NCI-H146 (cell line): ENCODE measurements at places on chromosomes 1 and 21.
A peak's percentile ranks its signal among the peaks of the same experiment; 100 is the strongest.

DNA sequence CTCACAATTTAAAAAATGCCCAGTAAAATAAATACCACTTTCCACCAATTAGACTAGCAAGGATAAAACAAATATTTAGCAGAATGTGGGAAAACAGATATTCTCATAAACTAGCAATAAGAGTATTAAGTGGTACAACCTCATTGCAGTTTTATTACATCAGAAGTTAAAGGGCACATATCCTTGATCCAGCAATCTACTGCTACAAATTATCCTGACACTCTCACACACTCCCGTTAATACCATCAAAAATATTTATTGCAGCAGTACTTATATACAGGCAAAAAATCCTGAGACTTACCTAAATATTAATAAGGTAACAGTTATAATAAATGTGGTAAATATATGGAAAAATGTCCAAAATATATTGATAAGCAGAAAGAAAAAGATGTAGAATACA, 44.3 kb downstream of the ZNF644 start:
- no peak for DNase-seq

DNA sequence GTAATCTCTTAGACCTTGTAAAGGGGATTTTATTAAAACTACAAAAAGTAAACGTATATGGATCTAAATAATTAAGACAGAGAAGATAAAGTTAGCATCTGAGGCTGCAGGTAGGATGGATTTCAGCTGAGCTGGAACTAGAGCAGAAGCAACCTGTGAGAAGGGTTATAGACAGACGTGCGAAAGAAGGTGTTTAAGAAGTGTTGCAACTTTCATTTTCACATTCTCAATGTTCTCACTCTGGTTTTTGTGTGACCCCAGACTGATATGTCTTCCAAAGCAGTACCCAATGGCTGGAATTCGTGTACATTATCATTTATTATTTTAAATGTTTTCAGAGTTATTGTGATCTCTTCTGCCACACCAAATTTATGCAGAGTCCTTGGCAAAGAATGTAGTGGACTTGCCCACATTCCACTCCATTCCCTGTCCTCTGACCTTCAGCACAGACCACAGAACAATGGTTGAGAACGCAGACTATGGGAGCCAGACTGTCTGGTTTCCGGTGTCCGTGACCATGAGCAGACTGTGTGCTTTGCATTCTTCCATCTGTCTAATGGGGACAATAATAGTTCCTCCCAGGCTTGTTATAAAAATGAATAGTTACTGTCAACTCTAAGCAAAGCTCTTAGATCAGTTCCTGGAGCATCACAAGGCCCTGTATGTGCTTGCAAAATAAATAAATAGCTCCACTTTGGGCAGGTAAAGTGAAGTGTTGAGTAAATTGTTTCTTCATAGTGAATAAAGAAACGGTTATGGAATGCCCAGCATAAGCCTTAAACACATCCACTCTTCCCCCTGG, 140.6 kb upstream of the SAMSN1 start:
- DNase-seq = no peak

DNA sequence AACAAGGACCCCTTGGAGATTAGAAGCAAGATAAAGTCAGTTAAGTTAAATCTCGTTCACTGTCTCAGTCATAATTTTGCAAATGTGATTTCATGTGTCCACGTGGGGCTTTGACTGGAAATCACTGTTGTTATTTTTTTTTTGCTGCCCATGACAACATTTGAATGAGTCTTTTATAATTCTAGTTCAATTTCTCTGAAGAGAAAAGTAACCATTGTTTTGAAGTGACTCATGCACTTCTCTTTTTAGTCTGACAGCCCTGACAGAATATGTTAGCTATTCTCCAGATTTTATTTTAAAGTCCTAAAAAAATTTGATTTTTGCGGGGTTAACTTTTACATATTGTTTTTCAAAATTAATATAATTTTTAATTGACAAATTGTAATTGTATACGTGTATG, 30.7 kb upstream of the NLRP3 start:
- DNase-seq = no peak

DNA sequence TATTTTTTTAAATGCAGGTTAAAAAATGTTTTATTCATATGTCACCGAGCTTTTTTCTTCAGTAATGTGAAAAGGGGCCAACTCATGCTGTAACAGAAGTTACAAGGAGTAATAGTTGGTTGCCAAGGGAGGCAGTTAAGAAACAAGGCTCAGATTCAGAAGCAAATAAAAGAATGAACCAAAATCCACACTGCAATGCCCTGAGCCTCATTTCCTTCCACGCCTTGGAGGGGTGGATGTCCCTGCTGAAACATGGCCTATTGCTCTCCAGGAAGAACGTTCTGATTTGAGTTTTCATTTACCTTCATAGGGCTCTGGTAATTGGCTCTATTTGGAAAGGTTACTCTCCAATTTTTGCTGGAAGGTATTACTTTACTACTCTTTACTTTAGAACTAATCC, 24.4 kb downstream of the ALG14 start:
- no peak for DNase-seq

- DNase-seq = no peak
Measured at GRCh38 chr1:94236013-94236491, 1.3 kb downstream of the ARHGAP29 start.

- DNase-seq = no peak
Measured at GRCh38 chr1:61253059-61253735, 170.8 kb downstream of the NFIA start.

- DNase-seq = no peak
Measured at GRCh38 chr1:17276568-17276967, 27.7 kb downstream of the PADI3 start.

GRCh38 chr1:208002672-208003071, 91.7 kb upstream of the CD34 start:
- DNase-seq = no peak

DNA sequence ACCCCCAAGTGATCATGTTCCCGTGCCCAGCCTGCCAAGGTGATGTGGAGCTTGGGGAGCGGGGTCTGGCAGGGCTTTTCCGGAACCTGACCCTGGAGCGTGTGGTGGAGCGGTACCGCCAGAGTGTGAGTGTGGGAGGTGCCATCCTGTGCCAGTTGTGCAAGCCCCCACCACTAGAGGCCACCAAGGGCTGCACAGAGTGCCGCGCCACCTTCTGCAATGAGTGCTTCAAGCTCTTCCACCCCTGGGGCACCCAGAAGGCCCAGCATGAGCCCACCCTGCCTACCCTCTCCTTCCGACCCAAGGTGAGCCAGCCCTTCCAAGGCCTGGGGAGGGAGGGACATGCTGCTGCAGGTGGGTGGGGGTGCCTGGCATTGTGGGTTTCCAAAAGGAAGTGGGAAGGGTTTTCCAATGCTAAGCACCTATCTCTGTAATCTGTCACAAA, 2.3 kb downstream of the TRIM46 start:
- DNase-seq = no peak

DNA sequence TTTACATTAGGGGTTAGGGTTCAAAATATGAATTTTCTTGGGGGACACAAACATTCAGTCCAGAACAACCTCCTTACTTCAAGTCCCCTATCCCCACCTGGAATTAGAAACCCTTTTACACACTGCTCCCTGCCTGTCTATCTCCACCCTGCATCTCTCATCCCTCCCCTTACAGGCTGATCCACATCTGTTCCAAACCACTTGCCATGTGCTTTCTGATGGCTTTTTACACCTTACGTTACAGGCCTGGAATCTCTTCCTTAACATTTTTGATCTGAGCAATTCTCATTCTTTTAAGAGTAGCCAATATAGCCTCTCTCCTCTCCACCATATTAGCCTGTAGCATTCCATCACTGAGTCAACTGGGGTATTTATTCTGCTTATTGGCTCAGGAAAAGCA, 122.0 kb downstream of the PTBP2 start:
- DNase-seq = no peak

GRCh38 chr1:116971258-116971860, 30.2 kb upstream of the CD101 start:
- no peak for DNase-seq

DNA sequence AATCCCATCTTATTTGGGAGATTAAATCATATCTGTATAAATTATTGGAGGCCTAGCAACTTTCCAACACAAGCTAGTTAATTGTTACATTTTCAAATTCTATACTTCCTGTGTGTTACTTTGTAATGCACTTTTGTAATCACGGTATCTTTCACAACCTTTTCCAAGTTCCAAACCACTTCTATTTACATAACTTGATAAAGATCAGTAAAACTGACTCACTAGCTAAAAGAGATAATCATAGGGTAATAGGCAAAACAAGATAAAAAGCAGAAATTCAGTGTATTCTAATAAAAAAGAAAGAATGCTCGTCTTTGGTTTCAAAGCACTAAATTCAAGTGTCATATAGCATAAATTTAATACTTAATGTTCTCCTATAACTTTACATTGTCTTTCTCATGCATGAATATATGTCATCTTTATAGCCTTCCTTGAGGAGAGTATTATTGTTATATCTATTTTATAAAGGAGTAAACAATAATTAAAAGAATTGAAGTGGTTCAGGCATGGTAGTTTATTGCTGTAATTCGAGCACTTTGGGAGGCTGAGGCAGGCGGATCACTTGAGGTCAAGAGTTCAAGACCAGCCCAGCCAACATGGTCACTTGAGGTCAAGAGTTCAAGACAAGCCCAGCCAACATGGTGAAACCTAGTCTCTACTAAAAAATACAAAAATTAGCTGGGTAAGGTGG, 66.4 kb downstream of the RGS13 start:
- DNase-seq = no peak

GRCh38 chr1:225823811-225824261, 13.9 kb downstream of the EPHX1 start:
- DNase-seq = peak; percentile 44

DNA sequence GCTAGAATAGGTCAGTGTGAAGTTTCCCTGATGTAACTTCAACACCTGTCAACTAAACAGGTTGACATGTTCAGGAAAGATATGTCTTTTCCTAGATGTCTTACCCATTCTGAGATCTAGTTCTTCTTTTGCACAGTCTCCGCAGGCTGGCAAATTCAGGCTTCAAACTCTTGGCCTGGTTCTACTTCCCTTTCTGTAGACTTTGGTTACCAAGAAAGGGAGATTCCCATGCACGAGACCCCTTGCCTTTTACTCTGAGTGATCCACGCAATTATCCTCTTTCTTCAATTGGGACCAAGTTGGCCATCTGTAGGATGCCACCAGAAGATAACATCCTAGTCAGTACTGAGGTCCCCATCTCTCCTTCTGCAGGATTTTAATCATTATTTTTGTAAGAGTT, 2.0 kb downstream of the CFAP45 start:
- no peak for DNase-seq

DNA sequence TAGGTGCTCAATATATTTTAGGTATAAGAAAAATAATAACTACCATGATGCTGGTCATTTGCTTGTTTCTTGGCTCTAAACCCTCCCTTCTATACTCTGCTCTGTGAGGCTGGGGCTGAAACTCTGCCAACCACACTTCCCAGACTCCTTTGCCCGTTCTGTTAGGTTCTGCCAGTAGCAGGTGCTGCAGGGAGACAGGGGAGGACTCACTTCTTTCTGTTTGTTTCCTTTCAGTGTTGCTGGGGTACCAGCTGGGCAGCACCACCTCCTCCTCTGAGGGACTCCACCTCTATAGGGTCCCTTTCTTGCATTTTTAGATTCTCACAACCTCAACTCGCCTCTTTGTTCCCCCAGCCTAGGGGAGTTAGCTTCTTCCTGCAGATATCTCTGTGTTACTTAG, 17.0 kb upstream of the SH2D2A start:
- no peak for DNase-seq

DNA sequence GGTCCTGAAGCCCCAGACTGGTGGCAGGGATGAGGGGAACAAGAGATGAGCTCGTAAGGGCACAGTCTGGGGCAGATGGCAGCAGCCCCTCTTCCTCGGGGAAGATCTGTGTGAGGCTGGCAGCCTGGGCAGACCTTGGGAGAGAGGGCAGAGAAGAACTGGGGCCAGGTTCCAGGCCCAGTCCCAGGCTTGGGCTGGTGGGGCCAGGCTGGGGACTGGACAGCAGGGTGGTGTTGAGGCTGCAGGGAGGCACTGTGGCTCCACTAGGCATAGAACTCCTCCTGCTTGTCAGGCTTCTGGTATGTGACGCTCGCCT, 35.7 kb downstream of the SDC3 start:
- no peak for DNase-seq

- no peak for DNase-seq
Measured at GRCh38 chr1:215891266-215892057, 324.4 kb downstream of the KCTD3 start.

DNA sequence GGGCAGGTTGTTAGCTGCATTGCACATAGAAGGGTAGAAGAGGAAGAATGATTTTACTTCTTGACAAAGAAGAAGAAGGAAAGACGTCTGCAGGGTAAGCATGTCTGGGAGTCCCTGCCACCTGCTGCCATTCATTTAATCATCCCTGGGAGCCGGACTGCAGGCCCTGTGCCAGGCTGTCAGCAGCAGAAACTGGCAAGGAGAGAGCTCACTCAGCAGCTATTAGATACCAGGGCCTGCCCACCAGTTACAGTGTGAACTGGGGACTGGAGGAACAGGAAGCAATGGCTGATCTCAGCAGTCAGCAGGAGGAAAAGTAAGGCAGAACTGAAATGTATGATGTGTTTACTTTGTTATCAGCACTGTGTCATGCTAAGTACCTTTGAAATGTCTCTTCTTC, 75.7 kb upstream of the C1orf87 start:
- no peak for DNase-seq

DNA sequence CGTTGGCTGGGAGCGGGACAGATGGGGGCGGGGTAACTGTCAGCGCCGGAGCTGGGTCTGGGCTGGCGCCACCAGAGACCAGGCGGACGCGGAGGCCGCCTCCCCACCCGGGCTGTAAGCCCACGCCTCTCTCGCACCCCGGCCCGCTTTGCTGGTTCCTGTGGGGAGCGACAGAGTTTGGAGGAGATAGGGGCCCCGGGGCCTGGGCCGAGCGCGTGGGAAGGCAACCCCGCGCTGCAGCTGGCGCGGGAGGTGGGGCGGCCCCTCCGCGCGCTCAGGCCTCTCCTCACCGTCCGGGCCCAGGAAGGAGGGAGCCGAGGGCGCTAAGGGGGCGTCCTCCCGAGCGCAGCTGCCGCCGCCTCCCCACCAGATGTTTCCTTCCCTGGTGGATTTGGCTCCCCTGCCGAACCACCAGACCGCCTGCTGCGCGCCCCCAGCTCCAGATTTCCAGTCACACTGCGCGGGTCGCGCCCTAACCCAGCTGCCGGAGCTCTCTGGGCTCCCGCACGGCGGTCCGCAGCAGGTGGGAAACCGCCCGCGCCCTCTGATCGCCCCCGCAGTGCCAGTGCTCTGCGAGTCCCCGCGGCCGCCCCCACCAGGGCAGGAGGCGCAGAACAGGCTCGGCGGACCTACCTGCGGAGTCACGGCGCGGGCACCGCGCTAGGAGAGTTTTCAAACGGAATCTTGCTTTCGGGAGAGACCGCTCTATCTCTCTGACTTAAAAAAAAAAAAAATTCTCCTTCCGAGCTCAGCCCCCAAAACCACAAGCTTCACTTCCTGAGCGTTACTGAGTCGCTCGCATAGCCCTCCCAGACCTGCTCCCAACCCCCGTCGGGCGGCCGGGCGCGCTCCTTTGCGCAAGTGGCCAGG, 1.1 kb downstream of the GFI1 start:
- DNase-seq = peak; percentile 82

DNA sequence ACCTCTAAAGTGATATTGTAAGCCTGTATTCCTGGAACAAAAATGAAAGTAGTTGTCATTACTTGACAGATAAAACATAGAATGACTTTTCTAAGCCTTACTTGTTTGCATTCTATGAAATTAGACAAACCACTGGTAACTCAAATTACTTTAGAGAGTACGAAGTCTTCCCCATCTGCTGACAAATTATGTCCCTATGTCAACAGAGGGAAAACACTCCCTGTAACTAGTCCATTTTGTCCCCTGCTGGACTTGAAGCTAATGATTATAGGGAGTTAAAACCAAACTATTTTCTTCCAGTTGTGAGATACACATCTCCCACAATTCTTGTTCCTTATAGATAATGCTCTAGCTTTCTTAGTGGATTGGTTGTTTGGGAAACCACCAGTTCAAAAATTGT, 39.6 kb downstream of the GREM2 start:
- peak; percentile 18 for DNase-seq
